ENCODE measurements at places on chromosomes 7 and 10.
A peak's percentile ranks its signal among the peaks of the same experiment; 100 is the strongest.

DNA sequence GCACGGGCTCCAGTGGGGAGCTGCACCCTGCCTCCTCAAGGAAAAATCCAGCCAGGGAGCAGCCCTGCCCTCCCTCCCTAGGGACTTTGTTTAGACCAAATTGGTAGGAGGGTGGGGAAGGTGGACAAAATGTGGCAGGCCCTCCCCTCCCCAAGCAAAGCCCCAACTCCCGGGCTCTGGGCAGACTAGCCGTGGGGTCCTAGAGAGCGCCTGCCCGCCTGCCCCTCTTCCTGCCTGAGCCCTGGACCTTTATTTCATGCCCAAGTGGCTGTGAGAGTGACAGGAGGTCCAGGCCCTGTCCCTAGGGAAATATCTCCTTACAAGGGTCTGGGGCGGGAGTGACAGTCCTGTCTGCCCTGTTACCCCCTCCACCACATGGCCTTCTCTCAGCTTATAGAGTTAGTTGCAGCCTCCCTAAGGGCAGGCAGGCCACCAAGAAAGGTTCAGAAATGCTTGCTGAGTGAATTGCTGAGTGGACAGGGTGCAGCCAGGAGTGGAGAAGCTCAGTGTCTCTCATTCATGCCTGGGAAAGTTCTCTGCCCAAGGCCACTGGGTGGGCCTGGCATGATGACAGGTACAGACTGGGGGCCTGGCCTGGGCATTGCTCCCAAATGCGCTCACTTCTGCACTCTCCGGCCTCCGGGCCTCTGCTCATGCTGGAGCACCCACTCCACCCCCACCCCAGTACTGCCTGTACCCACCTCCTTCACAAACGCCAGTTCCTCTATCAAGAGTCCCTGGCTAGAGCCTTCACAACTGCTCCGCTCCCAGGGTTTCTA lies 25.2 kb downstream of the DNAJB12 start:
- no peak for DNase-seq

DNA sequence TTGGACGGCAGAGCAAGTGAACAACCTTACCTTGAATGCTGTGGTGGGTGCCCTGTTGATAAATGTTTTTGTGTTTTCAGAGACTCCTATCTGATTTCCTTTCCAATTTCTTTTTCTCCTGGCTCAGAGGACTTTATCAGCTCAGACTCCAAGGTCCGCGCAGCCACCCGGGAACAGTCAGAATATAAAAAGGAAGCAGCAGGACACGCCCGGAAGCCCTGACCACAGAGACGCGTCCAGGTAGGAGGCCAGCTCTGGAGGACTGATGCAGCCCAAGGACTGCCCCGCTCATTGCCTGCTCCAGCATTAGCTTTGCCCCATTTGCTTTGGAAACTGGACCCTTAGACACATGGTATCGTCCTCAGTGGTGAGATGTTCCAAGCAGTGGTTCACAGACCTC lies 61.3 kb downstream of the TACC2 start:
- DNase-seq: no peak

- no peak for DNase-seq
Observed at GRCh38 chr7:150685219-150686029, at the start of gene GIMAP2. TSS of gene GIMAP2 (plus strand) at chr7:150685706. CDS start at chr7:150687060, 1,354 bp downstream.

DNA sequence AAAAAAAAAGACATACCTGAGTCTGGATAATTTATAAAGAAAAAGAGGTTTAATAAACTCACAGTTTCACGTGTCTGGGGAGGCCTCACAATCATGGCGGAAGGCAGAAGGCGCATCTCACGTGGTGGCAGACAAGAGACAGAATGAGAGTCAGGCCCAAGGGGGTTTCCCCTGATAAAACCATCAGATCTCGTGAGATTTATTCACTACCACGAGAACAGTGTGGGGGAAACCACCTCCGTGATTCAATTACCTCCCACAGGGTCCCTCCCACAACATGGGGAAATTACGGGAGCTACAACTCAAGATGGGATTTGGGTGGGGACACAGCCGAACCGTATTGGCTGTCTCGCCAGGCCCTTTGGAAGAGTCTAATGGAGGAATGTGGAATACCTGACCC lies 9.0 kb upstream of the MAFK start:
- no peak for DNase-seq

GRCh38 chr7:24829787-24830186 lies 72.5 kb upstream of the GSDME start:
- DNase-seq: no peak

- no peak for DNase-seq
Observed at GRCh38 chr7:34900891-34901513, 136.3 kb downstream of the DPY19L1 start.

GRCh38 chr10:5958077-5958476 lies 19.3 kb downstream of the IL15RA start:
- DNase-seq: no peak

DNA sequence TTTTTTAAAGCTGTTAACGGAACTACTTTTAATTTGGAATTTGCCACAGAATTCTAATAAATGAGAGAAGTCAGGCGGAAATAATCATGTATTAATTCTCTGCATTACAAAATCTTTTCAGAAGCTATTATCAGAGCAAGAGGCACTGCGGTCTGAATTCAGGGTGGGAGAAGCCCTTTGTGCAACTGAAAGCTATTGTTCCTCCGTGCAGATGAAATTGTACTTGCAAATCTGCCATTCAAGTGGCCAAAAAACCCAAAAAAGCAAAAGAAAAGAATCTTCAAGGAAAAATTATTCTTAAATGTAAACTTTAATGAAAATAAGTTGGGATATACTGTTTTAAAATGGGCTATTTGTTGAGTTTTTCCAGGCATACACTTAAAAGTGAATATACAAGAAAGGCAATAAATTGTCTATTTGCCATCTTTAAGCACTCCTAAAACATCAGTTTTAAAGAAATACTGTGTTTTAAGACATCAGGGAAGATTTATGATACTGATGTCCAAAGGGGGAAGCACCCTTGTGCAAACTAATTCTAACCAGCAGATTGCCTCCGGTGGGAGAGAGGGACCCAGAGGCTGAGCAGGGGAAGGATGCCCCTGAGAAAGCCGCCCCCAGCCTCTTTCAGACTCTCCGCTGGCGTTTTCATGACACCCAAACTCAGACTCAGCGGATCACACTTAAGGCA lies 351.2 kb downstream of the DNAJB6 start:
- no peak for DNase-seq

DNA sequence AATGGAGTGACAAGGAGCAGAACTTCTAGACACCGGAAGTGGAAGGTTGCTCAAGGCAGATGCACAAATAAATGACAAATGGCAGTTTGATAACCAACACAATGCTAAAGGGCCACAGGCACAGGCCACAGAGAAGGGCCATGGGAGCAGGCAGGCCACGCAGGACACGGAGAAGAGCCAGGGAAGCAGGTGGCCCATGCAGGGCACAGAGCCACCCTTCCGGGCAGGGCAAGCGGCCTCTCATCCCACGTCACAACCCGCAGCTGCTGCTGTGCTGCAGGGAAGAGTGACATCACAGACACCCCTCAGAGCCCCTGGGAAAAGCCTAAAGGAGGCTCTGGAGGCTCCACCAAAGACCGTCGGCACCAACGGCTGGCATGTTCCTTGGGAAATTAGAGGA lies 328.5 kb downstream of the PTPRN2 start:
- DNase-seq: no peak

DNA sequence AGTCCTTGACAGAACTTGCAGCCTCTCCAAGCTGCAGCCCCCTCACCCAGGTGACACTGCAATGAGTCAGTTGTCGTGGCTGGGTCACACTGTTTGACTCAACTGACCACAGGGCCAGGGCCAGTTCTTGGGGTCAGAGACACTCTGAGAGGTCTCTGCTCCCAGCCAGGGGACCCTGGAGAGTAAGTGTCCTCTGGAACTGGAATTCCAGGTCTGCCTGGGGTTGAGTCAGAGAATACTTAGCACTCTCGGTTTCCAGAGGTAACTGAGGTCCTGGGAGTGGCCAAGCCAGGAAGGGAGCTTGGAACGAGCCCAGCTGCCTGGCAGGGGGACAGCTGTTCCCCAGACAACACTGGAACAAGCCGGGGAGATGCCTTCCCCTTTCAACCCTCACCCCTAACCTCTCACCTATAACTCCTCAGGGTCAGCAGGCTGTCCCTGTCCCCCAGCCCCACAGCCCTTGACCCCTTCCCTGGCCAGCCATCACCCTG lies 2.2 kb upstream of the MYL10 start:
- DNase-seq: no peak

DNA sequence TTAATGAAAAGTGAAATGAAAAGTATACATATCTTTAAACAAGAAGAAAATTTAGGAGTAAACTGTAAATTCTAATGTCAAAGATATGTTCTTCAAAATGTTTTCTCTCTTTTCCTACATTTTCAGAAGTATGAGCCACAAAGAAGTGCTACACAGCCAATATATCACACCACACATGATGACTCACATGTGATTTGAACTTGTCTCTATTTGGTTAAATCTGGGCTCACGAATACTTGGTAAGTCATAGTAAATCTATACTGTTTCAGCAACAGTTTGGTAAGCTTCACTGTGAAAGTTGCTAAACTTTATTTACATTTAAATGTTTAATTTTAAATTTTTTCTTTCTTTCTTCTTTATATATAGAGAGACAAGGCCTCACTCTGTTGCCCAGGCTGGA lies 380.6 kb upstream of the IGFBP3 start:
- DNase-seq: no peak

DNA sequence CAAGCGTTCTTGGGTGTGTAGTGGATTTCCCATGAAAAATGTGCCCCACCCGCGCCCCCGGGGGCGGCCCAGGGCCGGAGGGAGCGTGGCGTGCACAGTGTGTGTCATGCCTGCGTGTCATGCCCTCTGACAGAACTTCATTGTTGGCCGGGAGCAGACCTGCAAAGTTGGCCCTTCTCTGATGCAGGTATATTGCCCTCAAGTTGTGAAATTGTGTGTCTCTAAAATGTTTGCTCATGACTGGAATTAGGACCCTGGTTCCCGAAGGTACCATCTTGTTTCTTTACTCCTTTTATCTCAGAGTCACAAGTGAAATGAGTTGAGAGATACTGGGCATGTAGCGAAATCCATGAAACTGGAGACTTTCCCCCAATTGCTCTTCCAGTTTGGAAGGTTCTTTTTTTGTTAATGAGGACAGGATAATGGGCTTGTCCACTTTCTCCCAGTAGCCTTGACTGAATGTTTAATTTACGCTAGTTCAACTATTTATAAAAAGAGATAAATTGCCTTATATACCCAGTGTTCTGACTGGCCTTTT lies 26.2 kb downstream of the ADK start:
- DNase-seq: peak; percentile 13

DNA sequence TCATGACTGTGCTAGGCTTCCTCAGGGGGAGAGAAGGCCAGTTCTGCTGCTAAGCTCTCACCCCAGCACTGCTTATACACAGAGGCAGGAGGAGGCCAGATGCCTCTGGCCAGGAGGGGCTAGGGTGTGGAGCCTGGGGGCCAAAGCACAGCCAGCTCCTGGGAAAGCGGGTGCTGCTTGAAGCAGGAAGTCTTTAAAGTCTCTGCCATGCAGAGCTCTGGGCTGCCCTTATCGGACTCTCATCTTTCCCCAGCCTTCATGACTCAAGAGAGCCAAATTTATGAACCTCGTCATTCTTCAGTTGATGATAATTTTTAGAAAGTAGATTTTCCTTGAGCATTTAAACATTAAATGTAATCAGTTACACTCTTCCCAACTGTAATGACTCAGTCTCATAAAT lies 11.2 kb upstream of the TSPAN14 start:
- no peak for DNase-seq

- DNase-seq: no peak
Observed at GRCh38 chr10:35386594-35387174, 50.4 kb downstream of the CCNY start.

DNA sequence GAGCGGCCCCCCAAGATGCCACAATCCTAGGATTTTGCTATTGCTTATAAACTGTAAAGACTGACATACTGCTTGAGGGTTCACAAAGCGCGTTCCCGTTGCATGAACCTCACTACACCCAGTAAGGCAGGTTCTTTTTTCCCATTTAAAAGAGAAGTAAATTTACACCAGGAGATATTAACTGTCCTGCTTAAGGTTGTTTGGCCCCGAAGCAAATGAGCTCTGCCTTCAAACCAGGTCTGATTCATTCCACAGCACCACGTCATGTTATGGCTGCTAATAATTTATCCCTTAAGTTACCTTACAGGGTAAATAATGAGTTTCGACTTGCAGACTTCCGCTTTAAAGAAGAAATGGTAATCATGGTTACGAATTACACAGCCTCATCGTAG lies 559 bp upstream of the FKBP14 start:
- DNase-seq: peak; percentile 10

GRCh38 chr10:14487488-14487883 lies 156.8 kb upstream of the FRMD4A start:
- DNase-seq: no peak

- DNase-seq: no peak
Observed at GRCh38 chr10:35546824-35547225, 58.3 kb upstream of the GJD4 start.

- no peak for DNase-seq
Observed at GRCh38 chr10:73083221-73083620, 13.4 kb downstream of the P4HA1 start.

DNA sequence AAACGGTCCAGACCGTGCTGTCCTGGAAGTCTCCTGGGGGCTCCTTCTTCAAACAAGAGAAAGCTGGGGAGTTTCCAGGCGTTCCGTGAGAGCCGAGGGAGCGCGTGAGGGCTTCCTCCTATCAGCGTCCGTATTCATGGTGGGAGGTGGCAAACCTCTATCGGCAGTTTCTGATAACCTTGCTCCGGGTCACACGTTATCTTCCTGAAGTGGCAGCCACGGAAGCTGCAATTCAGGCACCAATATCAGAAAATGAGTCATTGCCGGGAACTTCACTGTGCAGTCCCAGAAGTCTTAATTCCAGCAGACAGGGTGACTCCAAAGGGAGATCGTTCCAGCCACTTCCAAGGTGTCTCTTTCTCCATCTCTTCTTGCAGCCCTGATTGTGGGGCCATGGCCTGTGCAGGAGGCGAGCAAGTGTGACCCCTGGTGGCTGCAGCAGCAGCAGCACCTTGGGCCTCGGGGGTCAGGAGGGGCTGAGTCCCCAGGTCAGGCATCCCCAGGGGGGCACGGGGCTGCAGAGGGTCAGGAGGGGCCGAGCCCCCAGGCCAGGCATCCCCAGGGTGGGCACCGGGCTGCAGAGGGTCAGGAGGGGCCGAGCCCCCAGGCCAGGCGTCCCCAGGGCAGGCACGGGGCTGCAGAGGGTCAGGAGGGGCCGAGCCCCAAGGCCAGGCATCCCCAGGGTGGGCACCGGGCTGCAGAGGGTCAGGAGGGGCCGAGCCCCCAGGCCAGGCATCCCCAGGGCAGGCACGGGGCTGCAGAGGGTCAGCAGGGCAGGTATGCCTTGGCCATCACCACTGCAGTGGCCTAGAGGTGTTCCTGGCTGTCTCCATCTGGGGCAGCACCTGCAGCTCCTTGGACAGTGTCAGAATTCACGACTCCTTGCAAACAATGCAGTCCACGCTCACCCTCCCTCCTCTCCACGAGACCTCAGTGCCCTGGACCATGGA lies 538.7 kb downstream of the DNAJB6 start:
- DNase-seq: peak; percentile 10

GRCh38 chr7:1853986-1854865 lies 184.1 kb downstream of the ELFN1 start:
- no peak for DNase-seq

GRCh38 chr10:132904181-132904813 lies 38.1 kb downstream of the CFAP46 start:
- DNase-seq: no peak

GRCh38 chr10:24417053-24417452 lies 208.1 kb downstream of the KIAA1217 start:
- DNase-seq: no peak

Measured in effector memory CD8-positive, alpha-beta T cell (primary cell).